ENCODE measurements at places on chromosomes 3 and 15.

DNA sequence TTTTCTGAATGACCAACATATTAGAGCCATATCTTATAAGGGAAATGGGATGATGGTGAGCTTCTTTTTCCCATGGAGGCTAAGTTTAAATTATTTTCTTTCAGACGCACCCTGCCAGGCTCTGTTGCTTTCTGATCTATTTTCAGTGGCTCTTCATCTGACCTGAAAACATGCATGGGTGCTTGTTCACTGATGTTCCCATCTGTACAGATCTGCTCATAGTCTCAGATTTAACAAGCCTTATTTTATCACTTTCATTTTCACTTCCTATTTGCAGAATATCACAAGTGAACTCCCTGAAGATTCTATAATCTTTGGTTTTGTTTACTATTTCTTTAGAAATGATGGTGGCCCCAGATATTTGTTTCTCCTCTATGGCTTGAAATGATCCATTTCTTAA is 31.1 kb upstream of the SUCLG2 start:
- DNase-seq: no peak

DNA sequence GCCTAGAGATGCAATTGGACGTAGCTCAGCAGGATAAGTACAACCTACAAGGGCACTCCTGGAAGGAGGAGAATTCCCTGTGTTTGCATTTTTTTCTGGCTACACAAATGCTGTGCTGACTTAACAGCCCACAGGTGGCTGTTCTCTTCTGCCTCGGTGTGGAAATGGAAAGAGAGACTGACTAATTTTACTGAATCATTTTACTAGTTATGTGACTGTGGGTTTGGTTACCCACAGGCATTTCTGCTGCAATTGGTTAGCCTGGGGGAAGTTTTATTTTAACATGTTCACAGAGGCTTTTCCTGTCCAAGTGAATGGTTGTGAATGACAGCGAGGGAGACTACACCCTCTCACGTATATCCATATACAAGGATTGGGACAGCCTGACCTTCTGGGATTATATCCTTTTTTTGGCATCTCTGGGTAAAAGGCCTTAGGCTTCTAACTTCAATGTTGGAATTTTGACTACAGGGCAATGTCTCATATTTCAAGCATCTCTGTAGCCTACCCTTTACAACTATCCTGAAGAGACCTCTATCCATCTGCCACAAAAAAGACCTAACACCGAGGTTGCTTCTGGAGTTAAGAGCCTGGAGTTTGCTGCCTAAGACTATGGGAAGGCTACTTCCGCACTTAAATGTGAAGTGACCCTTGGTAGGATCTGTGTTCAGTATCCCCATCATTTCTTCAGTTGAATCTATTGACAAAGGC is 67.2 kb upstream of the TP63 start:
- DNase-seq: no peak

DNA sequence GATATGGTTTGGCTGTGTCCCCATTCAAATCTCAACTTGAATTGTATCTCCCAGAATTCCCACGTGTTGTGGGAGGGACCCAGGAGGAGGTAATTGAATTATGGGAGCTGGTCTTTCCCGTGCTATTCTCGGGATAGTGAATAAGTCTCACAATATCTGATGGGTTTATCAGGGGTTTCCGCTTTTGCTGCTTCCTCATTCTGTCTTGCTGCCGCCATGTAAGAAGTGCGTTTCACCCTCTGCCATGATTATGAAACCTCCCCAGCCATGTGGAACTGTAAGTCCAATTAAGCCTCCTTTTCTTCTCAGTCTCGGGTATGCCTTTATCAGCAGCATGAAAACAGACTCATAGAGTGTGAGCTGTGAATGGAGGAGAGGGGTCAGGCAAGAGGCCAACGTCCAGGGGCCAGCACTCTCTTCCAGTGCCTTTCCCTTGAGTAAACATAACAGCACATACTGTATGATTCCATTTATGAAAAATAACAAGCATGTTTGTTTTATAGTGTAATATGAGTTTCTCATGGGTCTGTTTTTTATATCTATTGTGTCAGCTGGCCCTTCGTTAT is 16.3 kb upstream of the LCTL start:
- no peak for DNase-seq

DNA sequence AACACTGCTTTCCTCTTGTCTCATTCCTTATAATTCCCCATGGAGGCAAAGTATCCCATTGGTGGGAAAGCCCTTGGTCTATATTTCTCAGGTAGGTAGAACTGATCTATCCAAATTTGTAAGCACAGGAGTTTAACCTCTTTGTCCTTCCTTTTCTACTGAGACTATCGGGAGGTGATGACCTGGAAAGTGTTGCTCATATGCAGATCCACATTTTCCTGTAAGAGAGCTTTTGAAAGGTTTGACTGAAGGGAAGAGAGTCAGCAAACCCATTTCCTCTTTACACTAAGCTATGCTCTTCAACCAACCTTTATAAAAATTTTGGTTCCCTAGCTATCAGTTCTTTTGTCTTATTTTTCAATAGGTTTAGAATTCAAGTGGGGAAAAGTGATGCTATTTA is 200.7 kb downstream of the TIGIT start:
- no peak for DNase-seq

GRCh38 chr15:90142216-90143165 is 40.2 kb upstream of the IDH2 start:
- no peak for DNase-seq

GRCh38 chr3:64691051-64691450 is 3.3 kb upstream of the ADAMTS9 start:
- no peak for DNase-seq

- no peak for DNase-seq
Measured at GRCh38 chr3:13013151-13013561, 60.1 kb downstream of the IQSEC1 start.

- no peak for DNase-seq
Measured at GRCh38 chr3:73228959-73229358, 167.5 kb downstream of the EBLN2 start.

GRCh38 chr3:163490119-163490518 is 1588.2 kb downstream of the SI start:
- DNase-seq: peak; percentile 51

GRCh38 chr15:92709110-92709790 is 53.7 kb upstream of the FAM174B start:
- no peak for DNase-seq

- no peak for DNase-seq
Measured at GRCh38 chr15:84604826-84605553, 4.2 kb downstream of the ZSCAN2 start.

- DNase-seq: no peak
Measured at GRCh38 chr3:167094632-167095031, 285.5 kb downstream of the ZBBX start.

DNA sequence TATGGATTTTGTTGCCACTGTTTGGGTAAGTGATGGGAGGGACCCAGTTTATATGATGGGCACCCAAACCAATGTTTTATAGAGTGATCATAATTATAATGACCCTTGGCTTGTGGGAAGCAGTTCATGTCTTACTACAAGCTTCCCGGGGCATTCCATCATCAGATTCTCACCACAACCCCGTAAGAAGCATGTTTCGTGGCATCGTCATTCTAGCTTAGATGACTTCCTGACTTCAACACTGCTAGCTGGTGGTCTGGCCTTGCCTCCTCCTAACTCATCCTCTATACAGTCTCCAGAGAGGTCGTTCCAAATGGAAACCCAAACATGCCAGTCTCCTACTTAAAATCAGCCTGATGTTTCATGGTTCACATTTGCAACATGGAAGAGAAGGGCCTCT is 226.9 kb downstream of the ADAMTS9 start:
- DNase-seq: no peak

- no peak for DNase-seq
Measured at GRCh38 chr3:183393625-183394024, 34.8 kb downstream of the MCF2L2 start.

- no peak for DNase-seq
Measured at GRCh38 chr3:179164857-179165256, 16.7 kb downstream of the PIK3CA start.

DNA sequence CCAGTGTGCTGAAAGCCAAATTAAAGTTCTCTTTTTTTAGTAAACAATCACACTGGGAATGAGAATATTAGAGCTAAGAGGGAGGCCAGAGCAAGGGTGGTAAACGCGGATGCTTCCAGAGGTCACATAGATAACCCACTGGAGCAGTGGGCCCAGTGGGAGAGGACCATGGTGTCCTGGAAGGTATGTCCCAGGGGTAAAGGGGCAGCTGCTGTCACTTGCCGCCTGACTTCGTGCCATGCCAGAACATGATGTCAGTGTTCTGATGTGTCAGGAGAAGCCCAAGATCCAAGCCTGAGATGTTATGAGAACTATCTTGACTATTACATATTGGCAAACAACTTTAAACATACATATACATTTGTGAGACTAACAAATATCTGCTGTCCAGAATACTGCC is 211.9 kb upstream of the IL12A start:
- no peak for DNase-seq

GRCh38 chr3:117788061-117788460 is 1078.5 kb downstream of the TUSC7 start:
- DNase-seq: peak; percentile 63

DNA sequence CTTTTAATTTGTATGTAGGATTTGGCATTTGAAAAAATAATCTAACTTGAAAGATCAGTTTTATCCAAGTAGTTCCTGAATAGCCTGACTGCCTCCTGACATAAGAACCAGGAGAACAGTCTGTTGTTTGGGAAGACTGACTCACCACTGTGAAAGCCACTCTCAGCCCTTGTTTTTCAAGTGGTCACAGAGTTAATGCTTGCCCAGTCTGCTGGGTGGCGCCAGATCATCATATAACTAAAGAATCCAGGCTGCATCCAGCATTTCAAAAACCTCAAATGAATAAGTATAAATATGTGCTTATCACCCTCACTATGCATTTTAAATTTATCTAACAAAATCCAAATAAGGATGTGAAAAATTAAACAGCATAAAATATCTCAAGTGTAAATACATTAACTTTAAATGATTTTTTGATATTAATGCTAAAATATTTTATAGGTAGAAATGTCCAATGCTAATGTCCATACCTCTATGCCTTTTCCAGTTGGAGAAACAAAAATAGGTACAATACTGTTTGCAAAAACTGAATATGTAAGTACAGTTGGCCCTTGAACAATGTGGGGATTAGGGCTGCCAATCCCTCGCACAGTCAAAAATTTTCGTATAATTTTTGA is 26.9 kb upstream of the ZBBX start:
- DNase-seq: peak; percentile 30

DNA sequence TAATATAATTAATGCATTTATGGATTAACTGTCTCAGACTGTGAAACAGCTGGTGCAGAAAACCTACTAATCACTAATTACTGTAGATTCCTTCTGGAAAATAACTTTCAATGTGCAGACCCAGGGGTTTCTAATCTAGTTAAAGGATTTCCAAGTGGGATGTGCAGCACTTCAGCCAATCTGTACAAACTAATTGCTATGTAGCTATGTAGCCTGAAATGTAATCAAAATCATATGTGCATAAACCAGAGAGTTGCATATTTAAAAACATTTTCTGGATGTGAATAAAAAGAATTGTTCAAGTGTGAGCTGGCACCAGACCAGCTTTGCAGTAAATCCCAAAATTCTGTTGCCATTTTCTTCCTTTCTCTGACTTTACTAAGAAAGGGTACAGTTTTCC is 127.5 kb upstream of the CD96 start:
- DNase-seq: no peak

DNA sequence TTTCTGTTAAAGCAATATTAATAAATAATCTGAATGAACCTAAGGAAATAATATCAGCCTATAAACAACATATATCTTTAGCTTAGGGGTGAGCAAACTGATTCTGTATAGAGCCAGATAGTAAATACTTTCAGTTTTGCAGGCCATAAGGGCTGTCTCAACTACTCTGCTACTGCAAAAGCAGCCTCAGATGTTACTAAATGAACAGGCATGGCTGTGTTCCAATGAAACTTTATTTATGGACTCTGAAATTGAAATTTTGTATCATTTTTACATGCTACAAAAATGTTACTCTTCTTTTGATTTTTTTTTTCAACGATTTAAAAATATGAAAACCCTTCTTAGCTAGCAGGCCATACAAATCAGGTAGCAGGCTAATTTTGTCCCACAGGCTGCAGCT is 212.8 kb upstream of the PRICKLE2 start:
- no peak for DNase-seq

- DNase-seq: peak; percentile 83
Measured at GRCh38 chr3:114879059-114880031, 267.7 kb downstream of the ZBTB20 start.

DNA sequence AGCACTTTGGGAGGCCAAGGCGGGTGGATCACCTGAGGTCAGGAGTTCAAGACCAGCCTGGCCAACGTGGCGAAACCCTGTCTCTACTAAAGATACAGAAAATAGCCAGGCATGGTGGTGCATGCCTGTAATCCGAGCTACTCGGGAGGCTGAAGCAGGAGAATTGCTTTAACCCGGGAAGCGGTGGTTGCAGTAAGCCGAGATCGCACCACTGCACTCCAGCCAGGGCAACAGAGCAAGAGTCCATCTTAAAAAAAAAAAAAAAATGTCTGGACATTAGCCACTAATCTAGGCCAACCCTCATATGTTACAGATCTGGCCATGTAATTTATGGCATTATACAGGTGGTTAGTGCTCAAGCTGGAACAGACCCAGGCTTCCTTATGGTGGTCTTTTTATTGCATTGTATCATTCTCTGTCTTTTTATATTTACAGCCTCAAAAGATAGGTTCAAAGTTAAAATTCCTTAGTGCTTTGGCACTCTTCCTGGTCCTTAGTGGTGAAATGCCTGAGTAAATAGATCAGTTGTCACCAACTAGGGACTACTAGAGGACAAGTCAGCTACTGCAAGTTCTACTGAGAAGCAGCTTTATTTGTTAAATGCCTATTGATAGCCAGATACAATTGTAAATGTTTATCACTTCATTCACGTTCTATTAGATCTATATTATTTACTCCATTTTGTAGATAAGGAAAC is 16.0 kb downstream of the STARD9 start:
- no peak for DNase-seq

All from NCI-H1436 (cell line).